ENCODE measurements at places on chromosomes 16 and 17.

- peak; percentile 74 for DNase-seq
Measured at GRCh38 chr17:78759203-78759968, 22.7 kb downstream of the CYTH1 start.

- DNase-seq = no peak
Measured at GRCh38 chr16:72159386-72159785, 12.6 kb downstream of the PMFBP1 start.

DNA sequence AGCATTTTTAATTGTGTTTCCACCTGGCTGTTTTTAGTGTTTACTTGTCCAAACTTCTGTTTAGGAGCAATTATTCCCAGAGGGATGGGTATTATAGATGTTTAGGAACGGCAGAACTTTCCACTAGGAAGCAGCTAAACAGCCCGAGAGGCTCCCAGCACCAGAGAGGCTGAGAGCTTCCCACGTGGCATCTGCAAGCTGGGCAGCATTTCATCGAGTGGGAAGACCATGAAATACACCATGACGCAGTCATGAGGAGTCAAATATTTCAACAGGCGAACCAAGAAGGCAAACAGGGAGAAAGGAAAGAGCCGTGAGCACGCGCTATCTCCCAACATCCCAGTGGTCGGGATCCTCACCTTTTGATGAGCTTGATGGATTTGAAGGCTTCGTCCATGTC lies 24.1 kb downstream of the TMEM204 start:
- DNase-seq = no peak

GRCh38 chr17:11553135-11553534 lies 45.1 kb upstream of the DNAH9 start:
- DNase-seq = no peak

DNA sequence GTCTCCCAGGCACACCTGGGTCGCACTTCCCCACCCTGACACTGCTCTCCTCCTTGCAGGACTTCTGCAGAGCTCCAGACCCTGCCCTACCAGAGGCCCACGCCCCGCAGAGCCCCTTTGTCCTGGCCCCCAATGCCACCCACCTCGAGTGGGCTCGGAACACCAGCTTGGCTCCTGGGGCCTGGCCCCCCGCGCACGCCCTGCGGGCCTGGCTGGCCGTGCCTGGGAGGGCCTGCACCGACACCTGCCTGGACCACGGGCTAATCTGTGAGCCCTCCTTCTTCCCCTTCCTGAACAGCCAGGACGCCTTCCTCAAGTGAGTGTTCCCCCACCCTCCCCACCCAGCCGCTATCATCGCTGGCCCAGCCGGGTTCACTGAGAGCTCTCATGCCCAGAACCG lies 79.6 kb downstream of the MGAT5B start:
- no peak for DNase-seq

GRCh38 chr17:27554152-27554551 lies 76.8 kb upstream of the LGALS9 start:
- no peak for DNase-seq

DNA sequence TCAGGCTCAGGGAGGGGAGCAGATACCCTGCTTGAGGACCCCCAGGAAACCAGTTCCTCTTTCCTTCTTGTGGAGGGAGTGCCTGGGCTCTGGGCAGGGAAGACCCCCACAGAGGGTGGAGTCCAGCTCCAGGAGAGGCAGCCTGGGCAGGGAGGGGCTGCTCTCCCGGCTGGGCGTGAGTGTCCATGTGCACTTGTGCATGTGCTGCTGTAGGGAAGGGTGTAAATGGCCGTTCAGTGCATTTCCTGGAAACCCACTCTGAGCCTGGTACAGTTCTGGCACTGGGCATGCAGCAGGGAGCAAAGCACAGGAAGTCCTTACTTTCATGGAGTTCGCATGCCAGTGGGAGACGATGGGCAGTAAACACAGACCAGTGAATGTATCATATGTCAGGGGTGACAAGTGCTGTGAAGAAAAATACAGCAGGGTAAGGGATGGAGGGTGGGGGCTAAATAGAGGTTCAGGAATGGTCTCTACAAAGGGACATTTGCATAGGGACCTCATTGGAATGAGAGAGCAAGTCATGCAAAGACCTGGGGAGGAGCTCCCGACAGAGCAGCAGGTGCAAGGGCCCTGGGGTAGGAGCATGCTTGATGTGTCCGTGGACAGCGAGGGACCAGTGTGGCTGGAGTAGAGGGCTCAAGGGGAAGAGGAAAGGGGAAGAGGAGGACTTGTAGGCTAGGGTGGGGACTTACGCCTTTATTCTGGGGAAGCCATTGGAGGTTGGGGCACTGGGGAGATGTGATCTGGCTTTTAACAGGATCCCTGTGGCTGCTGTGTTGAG lies 5.5 kb downstream of the STARD3 start:
- DNase-seq = no peak

DNA sequence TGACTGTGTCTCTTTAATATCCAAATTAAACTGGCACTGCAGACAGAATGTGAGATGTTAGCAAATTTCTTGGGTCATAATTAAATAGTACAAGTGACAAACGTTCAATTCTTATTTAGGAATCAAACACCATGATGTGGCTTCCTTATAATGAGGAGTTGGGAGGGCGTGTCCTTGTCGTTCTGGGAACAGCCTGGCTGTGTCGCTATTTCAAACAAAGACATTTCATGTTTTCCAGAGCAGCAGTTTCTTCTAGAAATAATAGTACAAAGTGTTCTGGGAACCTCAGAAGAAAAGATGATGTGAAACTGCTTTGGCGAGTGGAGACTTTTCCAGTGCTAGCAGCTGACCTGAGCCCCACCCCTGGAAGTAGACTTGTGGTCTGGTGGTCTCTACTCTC lies 301.7 kb upstream of the N4BP1 start:
- DNase-seq = no peak

DNA sequence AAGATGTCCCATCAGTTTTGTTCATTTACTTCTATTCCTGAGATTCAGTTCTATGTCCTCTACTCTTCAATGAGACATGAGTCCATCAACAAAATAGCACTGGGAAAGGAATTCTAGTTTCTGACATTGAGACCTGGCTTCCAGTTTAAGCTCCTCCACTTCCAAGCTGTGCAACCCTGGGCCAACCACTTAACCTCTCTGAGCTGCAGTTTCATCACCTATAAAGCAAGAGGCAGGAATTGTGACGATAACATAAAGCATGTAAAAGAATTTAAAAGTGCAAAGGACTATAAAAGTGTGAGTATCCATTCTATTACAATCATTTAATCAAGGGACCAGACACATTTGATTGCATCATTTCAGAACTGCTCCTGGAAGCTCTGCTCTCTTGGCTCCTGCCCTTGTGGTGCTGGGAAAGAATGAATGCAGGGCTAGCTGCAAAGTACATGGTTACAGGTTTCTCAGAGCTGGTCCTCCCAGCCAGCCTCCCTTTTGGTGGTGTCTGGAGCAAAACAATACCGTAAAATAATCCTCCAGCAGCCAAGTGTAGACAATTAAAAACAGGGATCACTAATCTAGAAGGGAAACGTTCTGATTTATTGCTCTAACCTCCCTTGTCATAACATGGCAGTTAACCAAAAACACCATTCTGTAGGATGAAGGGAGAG lies 113.9 kb downstream of the VPS53 start:
- no peak for DNase-seq

GRCh38 chr17:69418535-69418934 lies 4.0 kb downstream of the MAP2K6 start:
- DNase-seq = no peak

DNA sequence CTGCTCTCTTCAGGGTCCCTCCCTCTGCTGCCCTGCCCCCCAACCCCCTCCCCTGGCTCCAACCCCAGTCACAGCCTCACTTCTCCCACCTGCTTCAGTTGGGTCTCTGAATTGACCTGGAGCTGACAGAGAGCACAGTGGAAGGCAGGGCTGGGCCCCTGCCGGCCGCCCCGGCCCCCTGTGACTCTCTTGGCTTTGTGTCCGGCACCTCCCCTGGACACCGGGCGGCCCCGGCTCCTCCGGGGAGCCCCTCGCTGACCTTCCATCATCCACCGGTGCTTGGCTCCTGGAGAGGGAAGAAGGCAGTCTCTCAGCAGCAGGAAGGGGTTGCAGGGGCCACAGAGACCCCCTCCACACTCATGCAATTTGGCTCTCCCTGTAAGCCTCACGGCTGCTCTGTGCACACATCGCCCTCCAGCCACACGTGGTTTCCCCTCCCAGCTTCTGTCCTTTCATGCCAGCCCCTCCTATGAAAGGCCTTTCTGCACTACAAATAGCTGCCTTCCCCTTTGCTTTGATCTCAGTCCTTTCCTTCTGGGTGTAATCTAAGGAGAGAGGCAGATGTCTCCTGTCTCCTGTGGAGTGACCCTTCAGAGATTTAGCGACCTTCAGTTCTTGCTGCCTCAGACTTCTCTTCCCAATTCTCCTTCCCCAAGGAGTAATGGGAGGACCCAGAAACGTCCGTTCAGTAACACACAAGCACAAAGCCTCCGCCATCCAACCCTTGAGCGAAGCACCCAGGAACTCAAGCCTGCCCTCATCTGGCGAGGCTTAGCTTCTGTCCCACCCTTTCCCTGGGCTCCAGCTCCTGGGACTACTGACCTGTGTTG lies 8.3 kb downstream of the NKIRAS2 start:
- DNase-seq = no peak

DNA sequence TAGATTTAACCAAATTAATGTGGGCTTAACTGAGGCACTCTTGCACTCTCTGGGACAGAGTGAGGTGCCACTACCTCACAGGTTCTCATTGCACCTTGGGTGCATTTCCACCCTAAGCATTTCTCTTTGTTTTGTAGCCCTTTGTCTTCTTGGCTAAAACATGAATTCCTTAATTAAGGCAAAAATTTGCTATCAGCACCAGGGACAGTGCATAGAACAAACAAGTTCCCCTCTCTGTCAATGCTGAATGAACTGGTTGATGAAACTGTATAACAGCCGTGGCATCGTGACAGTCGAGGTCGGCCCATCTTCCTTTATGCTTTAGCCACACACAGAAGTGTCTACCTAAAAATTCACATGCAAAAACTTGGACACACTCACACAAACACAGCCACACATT lies 74.8 kb downstream of the HS3ST2 start:
- DNase-seq = no peak

GRCh38 chr17:48153691-48154358 lies 46.3 kb downstream of the SNX11 start:
- DNase-seq = no peak

DNA sequence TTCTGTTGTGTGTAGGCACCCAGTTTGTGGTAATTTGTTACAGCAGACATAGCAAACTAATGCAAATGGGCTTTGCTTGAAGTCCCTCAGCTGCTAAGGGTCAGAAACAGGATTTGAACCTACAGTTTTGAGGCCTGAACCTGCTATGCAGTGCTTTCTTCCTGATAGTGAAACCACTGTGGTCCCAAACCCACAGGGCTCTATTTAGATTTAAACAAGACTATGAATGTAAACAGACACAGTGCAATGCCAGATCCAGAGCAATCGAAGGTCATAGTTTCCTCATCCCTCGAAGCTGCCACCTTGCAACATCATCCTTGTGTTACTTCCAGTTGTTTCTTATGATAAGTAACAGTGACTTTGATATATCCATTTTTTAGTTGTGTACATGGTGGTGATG lies 630.2 kb downstream of the WWOX start:
- DNase-seq = no peak

DNA sequence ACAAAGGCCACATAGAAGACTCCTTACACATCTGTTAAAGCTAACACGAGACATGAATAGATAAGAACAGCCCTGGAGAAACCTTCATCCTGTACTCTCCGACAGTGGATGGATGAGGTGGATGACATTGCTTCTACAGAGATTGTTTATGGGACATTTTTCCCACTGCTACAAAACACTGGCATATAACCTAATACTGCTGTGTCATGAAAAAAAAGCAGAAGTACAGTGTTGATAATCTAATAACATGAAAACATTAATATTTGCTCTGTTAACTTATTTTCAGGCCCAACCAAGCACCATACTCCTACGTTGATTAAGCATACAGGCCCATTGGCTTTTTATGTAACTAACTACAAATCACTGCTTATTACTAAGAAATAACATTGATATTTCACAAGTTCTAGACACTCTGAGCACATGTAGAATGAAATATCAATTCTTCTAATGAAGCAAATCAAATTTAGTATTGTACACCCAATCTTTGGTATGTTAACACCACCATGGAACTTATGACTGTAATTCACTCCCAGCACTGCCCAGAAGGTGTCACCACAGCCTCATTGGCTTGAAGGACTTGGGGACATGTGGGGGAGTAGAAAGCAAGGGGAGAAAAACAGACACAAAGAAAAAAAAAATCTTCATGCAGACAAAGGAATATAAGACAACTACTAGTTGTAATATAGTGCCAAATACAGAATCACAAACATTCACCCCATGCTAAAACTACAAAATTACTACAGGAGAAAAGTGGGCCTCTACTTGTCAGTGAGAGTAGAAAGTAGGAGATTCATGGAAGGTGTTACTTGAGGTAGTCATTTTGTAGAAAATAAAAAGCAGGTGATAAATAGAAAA lies 330.0 kb upstream of the PMFBP1 start:
- DNase-seq = peak; percentile 29

DNA sequence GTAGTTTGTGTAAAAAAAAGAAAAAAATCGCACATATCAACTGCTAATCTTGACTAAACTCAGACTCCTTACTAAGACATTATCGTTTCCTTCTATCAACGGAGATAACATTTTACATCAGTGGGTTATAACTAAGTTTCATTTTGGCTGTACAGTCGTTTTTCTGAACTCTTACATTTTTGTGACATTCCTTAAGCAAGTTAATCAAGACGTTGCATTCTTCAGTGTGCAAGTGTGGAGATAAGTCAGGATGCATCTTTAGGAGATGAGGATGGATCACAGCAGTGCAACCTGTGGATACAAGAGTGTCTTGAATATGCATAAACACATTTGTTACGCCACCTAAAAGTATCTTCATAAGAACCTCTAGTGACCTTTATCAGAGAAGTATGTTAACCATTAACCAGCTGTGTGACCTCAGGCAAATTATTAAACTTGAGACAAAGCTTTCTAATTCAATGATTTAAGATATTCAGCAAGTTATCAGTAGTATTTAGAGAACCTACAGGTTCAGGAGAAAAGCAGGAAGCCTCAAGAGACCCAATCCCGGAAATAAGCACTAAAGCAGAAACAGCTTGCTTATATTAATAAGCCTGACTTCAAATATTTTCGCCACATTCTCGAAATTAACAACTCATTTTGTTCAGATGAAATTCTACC lies 9.4 kb downstream of the CMC2 start:
- DNase-seq = no peak

DNA sequence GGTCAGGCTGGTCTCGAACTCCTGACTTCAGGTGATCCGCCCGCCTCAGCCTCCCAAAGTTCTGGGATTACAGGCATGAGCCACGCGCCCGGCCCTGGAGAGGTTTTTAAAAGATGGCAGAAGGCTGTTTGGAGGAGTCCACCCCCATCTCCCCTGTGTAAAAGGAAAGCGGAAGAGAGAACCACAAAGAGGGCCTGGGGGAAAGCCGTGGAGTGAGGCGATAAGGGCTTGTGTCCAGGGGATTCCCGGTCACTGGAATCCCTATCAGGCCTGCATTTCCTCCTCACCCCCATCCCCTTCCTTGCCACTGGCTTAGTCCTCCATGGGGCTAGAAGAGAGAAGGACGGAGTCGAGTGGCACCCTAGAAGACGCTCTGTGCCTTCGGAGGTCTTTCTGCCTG lies at the start of gene GP1BA:
Gene GP1BA (plus strand): TSS at position 315 of the 400 bp plus-strand sequence. CDS start 328 bp downstream, outside the sequence.
- no peak for DNase-seq

GRCh38 chr17:51701501-51701900 lies 441.2 kb downstream of the UTP18 start:
- no peak for DNase-seq
